ENCODE measurements at places on chromosomes 11 and 22.

DNA sequence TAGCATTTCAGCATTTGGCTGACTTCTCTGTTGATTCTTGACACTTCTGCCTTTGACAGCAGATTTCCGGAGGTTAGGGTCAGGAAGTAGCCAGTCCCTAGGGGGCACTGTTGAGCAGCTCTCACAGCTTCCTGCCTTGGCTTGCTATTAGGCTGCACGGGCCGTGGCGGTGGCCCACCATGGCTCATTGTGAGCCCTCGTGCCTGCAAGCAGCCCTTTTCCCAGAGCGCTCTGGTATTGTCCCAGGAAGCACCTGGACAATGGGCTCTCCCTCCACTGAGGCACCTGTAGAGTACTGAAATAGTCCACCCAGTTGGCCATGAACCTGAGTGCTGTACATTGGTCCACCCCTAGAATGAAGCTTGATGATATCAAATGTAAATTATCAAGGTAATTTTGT is 100.2 kb upstream of the GAL start:
- DNase-seq: peak; percentile 65

DNA sequence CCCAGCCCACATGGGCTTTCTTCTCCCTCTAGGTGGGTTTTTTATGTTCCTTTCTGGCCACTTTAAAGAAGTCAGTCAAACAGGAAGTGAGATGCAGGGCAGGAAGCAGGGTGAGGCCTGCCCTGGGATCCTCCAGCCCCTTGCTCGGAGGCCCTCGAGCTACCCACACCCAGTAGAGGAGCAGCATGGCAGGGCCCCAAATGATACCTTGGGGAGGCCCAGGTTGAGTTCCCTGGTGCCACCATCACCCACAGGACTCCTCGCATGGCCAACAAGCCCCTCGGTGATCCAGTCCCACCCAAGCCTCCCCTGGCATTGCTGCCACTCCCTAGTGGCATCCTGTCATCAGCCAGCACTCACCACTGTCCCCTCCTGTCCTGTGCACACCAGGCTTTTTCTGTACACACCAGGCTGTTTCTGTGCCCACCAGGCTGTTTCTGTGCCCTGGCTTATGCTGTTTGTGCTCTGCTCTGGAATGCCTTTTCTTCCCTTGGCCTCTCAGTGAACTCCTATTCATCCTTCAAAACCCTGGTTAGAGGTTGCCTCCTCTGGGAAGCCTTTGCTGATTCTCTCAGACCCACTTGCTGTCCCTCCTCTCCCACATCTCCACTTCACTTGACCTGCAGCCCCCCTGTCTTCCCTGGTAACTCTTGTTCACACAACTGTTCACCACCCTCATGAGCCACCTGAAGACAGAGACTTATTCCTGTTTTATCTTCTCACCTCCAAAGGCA is 3.1 kb upstream of the PTGDR2 start:
- DNase-seq: peak; percentile 26

- DNase-seq: no peak
Observed at GRCh38 chr11:123203934-123204333, 8.9 kb upstream of the CLMP start.

GRCh38 chr11:134343646-134344045 is 11.9 kb downstream of the GLB1L2 start:
- no peak for DNase-seq

- DNase-seq: no peak
Observed at GRCh38 chr11:257766-258493, 20.3 kb upstream of the NLRP6 start.

- no peak for DNase-seq
Observed at GRCh38 chr11:103031834-103032233, 60.1 kb downstream of the DCUN1D5 start.

DNA sequence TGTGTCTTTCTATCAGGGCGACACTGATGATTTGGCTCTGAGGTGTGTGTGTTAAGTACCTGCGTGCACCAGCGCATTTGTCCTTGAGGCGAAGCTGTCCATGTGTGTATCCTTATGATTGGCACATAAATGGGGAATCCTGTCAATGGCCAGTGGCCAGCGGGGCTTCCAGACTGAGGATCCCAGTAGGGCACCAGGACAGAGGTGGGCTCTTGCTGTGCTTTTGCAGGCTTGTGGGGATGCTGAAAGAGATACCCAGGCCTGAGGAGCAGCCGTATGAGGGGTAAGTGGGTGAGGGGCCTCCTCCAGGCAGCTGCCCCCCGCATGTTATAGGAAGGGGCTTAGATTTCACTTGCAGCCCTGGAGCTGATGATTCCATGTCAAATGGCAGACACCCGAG is 156.8 kb downstream of the ST3GAL4 start:
- no peak for DNase-seq

DNA sequence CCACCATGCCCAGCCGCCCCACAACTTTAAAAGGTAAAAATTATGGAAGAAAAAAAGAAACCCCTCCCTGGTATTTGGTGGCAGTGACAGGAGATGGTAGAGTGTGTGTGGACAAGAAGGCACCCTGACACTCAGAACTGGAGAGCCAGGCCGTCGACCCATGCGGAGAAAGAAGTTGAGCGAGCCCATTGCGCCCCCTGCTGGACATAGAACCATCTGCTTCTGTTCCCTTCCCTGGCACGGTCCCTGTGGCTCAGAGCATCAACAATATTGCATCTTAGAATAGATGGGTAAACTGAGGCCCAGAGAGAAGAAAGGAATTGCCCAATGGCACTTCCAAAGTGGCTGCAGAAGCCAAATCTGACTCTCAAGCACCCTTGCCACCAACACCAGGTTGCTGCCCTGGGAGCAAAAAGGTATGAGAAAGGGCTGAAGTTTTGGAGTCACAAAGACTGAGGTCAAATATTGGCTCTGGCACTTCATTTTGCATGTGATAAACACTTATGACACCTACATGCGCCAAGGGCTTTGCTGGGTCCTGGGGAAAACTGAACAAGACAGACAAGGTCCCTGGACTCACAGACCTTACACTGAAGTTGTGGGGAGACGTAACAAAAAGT is 8.6 kb downstream of the MRPL11 start:
- peak; percentile 80 for DNase-seq

GRCh38 chr11:59291228-59291627 is 67.5 kb upstream of the OR5AN1 start:
- DNase-seq: no peak

GRCh38 chr11:126163074-126163700 is 48.3 kb downstream of the RPUSD4 start:
- no peak for DNase-seq

GRCh38 chr22:48740731-48741405 is 1086.8 kb downstream of the BRD1 start:
- DNase-seq: peak; percentile 49

GRCh38 chr11:82405421-82405820 is 328.2 kb downstream of the FAM181B start:
- no peak for DNase-seq

DNA sequence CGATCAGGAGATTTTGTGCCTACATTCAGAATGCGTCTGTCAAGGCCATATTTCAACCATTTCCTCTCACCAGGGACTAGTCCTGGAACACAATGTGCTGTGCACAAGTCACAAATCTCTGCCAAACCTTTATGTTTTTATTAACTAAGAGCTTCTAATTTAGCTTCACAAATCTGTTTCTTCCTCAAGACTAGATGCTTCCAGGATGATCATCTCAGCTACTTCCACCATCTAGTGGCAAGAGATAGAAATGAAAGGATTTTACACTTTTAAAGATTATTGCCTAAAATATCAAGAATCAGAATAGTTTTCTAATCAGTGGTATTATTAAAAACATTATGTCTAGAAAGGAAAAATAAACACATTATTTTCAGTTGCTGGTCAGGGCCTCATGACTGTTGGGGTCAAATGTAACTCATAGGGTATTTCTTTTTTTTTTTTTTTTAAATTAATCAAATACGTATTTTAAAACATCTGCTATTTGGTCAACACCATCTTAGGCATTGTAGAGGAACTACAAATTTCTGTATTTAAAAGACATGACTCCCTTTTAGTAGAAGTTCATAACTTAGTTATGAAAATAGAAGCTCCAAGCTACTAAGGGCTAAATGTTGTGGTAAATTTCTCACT is 1102.6 kb downstream of the DLG2 start:
- no peak for DNase-seq

GRCh38 chr11:14500181-14500651 is 605 bp upstream of the COPB1 start:
- DNase-seq: no peak

- no peak for DNase-seq
Observed at GRCh38 chr22:38613588-38613987, 42.6 kb downstream of the FAM227A start.

- DNase-seq: no peak
Observed at GRCh38 chr11:69089258-69089657, 40.5 kb downstream of the TPCN2 start.

DNA sequence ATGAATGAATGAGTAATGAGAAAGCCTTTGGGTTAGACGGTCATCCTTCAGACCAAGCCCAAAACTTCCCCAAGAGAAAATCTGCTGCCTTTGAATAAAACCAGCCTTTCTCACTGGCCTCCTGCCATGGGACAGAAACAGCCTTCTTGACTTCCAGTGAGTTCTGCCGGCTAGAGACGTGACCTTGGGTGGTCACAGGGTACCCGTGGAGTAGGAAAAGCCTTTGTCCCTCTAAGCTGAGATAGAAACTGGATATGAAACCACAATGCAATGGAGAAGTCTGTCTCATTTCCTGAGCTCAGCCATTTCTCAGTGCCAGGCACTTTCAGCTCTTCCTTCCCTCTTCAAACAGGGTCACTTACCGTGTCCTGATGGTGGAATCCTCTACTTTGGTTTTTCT is 21.2 kb upstream of the YWHAH start:
- peak; percentile 63 for DNase-seq

- DNase-seq: no peak
Observed at GRCh38 chr11:86515297-86516094, 140.8 kb downstream of the CCDC81 start.

DNA sequence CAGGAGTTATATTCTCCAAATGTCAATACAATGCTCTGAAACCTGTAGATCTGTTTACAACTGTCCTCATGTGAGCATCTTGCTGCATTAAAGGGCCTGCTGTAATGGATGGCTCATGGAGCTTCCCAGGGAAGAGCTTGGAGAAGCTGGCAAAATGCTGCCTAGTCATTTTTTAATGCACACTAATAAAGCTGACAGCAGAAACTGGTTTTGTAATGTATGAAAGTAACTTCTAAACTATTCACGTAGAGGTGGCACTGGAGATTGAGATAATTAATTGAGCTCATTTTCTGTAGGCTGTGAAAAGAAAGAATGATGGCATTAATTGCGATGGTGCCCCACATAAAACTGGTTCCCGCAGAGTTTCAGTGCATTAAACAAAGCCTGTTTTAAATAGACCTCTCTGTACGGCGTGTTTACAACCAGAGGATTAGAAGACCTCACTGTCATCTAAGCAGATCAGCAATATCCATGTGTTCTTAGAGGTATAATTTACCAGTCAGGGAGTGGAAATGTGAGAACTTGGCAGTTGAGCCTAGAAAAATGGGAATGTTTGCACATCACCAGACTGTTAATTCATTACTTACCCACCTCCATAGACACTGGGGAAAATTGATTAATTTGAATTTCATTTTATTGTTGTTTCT is 16.0 kb downstream of the POLA2 start:
- DNase-seq: no peak

DNA sequence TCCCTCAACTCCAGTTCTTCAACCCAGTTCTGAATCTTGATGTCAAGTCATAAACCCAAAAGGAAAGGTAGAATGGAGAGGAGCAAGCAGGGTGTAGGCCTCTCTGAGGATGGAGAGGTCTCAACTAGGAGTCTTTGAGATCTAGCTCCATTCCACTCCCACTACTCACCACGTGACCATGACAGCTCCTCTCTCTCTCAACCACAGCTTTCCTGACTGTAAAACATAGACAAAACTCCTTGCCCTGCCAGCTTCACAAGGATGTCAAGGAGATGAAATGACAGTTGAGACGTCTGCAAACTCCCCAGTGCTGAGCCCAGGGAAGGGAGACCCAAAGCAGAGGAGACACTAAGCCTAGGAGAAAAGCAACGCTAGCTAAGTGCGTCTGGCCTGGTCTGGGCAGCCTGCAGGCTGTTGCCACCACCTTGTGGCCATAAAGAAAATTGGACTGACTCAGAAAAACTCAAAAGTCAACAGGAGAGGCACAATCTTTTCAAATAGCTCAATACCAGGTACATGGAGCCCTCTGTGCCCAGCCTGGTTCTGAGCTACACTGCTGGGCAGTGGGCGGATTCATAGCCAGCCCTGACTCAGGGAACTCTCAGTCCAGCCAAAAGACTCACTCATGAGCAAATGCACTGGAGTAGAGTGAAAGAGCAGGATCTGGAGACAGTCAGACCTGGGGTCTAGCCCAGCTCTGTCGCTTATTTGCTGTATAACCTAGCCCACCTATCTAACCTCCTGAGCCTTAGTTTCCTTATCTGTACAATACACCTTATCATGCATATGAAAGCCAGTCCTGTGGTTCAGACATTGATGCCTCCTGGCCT is 3.4 kb downstream of the CLPB start:
- no peak for DNase-seq

GRCh38 chr11:58594826-58595225 is 16.0 kb downstream of the ZFP91 start:
- DNase-seq: no peak

DNA sequence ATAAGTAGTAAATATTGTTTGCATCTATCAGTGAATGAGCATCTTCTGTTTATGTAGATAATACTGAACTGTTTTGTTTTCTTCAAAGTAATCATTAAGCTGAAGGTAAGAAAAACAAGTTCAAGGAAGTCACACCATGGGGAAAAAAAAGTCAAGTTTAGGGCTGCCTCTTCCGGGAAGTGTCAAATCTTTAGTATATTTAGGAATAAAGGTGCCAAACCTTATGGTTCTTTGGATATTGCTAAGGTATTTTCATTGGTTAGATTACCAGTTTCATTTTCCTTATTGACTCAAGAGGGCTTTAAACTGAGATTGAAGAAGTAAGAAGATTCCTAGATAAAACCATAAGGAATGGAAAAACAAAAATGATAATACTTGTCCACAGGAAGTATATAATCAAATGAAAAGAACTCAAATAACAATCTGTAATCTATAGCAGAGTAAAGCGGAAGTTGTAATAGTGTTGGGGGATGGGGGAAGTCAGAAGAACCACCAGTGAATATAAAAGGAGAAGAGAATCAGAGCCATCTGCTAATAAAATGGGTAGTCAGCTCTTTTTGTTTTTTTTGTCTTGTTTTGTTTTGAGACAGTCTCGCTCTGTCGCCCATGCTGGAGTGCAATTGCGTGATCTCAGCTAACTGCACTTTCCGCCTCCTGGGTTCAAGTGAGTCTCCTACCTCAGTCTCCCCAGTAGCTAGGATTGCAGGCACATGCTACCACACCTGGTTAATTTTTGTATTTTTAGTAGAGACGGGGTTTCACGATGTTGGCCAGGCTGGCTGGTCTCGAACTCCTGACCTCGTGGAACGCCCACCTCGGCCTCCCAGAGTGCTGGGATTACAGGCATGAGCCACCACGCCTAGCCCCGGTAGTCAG is 2.3 kb downstream of the ATM start:
- DNase-seq: no peak

All from sciatic nerve (tissue), 2 donors.